Activated CD4-positive, alpha-beta memory T cell treated with anti-CD3 and anti-CD28 coated beads for 36 hours (primary cell): ENCODE measurements at places on chromosomes 4 and X. TPM values are rescaled to one million over a fixed set of nuclear protein-coding genes. Genes with fewer than 3 reads are reported as not detected.

KLF8 gene
- total RNA-seq = 4.4 TPM

BRS3 gene
- not detected for total RNA-seq

IL2 gene
- 164 TPM for total RNA-seq

TCEAL5 gene
- total RNA-seq = not detected

NUDT10 gene
- 1.1 TPM for total RNA-seq

CSN1S1 gene
- not detected for total RNA-seq

DNA sequence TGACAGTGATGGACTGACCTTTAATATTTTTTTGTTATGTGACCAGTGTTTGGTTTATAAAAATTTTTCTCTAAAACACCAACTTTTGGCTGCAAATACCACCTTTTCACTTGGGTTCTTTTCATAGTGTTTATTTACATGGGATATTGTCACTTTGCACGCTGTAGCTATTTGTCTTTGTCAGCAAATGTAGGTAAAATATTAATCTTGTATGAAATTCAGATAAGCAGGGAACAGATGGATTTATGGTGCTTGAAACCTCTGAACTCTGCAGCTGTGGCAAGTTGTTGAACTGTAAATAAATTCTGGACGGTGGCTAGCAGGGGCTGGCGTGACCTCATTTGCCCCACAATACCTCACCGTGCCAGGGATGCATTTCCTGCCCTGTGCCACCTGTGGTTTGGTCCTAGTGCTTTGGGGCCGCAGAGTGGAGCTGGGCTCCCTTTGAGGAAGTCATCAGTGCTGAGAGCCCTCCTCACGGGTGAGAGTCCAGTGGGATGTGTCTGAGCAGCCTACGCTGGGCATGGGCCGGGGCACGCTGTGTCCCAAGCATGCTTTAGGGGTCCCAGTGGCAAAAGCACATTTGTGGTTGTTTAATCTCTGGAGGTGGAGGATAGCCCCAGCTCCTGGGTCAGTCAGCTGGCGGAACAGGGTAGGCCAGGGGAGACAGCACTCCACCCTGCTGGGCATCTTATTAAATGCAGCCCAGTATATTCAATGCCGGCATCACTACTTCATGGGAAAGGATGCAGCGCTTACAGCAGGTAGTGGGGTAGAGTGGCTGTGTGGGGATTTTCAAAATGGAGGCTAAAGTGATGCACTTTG lies 108.6 kb downstream of the TBL1X start:
- no peaks in the 10 kb centered on the region for H3K27me3 ChIP-seq
- peaks cover 16% of the 10 kb centered on the region for H3K4me1 ChIP-seq
- no peaks in the 10 kb centered on the region for H3K36me3 ChIP-seq
- H3K4me3 ChIP-seq = no peak overlapping the region
- DNase-seq = no peak

DNA sequence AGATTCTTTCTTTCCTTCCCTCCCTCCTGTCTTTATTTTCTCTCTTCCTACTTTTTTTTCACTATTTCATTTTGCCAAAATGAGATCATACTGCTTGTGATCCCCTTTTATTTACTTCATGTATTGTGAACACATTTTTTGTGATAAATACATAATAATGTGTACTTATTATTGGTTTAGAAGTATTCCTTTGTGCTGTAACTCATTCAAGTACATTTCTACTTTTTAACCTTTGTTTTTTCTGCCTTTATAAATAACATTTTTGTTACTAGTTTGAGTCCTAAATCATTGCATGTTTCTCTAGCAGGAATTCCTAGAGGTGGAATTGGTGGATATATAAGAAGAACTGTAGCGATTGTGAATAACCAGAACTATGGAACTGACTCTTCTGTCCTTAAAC lies 214.5 kb upstream of the SFRP2 start:
- no peak overlapping the region for H3K27ac ChIP-seq
- no peak for DNase-seq
- H3K36me3 ChIP-seq = no peaks in the 10 kb centered on the region
- H3K4me3 ChIP-seq = no peak overlapping the region
- H3K27me3 ChIP-seq = peaks cover 3% of the 10 kb centered on the region

DNA sequence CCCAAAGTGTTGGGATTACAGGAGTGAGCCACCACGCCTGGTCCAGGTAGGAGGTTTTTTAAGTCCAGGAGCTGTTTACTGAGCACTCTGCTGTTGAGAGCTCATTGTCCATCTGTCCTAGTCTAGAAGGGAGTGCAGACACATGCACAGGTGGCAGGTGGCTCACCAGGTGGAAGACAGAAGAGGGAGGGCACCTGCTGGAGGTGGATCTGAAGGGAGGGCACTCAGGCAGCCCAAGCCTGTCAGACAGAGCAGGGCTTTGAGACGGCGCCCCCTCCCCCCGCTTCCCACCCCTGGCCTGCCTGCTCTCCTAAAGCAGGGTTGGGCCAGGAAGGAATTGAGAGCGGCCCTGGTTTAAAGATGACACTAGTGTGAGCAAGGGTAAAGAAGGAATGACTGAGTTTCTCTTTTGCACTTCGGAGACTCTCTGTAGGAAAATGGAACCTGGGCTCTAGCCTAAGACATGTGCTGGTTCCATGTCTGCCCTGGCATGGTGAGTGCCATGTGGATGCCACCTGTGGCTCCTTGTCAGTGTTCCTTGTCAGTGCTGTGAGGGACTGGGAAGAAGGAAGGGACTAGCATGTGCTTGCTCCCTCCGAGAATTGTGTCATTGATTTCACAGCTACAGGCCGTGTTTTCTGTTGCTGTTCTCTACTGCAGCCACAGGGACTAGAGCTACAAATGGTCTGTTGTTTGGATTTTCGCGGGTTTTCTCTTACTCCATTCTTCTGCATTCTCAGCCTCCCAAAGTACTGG lies 108.6 kb downstream of the TNIP2 start:
- H3K36me3 ChIP-seq = peaks cover 22% of the 10 kb centered on the region
- no peak overlapping the region for H3K27ac ChIP-seq
- H3K4me3 ChIP-seq = no peak overlapping the region
- peaks cover 13% of the 10 kb centered on the region for H3K4me1 ChIP-seq

- H3K4me3 ChIP-seq = no peak overlapping the region
- peaks cover 35% of the 10 kb centered on the region for H3K36me3 ChIP-seq
- H3K27me3 ChIP-seq = no peaks in the 10 kb centered on the region
- H3K4me1 ChIP-seq = peaks cover 8% of the 10 kb centered on the region
- H3K27ac ChIP-seq = peak overlapping the region; percentile 52
Observed at GRCh38 chr4:142088906-142089305, 452.5 kb downstream of the IL15 start.

DNA sequence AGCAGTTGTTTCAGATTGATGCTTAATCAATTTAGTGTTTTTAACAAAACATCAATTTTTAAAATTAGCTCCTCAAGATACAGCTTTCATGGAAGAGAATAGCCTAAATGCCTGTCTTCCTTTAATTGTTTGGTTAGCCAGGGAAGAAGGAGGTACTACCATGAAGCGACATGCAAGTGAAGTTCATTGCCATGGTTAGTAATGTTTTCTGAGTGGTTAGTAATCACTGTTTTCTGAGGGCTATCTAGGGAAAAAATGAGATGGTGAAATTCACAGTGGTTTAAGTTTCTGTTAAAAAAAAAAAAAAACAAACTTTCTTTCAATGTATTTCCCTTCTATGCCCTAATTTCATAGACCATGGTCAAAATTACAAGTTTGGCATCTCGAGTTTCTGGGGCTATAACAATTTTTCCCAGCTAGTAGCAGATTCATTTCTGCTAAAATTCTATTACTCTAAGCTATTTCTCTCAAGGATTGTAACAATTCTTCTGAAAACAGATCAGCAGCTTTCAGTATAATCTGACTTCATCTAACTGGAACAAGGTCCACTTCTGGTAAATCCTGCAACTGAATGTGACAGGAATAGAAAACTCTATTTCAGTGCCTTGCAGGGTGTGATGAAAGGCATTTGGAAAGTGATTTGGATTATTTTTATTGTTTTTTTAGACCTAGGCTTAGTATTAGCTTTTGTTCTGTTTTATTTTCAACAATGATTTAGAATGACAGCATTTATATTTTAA lies 157.0 kb downstream of the PCDH18 start:
- no peaks in the 10 kb centered on the region for H3K36me3 ChIP-seq
- no peaks in the 10 kb centered on the region for H3K27me3 ChIP-seq
- H3K4me1 ChIP-seq = no peaks in the 10 kb centered on the region
- DNase-seq = no peak
- H3K27ac ChIP-seq = no peak overlapping the region

- H3K4me3 ChIP-seq = no peak overlapping the region
- H3K27ac ChIP-seq = no peak overlapping the region
- H3K4me1 ChIP-seq = no peaks in the 10 kb centered on the region
- H3K36me3 ChIP-seq = no peaks in the 10 kb centered on the region
- DNase-seq = no peak
Observed at GRCh38 chr4:52560844-52561280, 98.2 kb downstream of the USP46 start.

DNA sequence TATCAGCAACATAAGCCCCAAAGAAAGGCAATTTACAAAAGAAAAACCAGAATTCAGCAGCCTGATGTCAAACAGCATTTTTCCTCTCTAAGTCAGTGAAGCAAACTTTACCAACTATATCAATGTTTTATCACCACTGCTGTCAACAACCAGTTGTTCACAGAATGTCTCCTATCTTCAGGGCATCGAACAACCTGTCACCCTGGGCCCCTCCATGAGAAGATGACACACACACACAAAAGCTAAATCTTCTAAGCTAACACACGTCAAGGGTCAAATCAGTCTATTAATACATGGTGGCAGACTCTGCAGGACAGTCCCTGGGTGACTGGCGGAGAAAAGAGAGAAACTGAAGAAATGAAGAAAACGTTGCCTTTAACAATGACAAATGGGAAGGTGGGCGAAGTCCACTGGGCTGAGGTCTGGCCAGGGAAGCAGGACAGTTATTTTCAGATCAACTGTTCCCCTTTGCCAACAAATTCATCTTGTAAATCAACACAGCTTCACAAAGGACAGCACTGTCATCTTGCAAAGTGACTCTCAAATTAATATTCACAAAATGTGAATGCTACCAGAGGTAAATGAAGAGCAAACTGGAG lies 13.0 kb downstream of the FAT1 start:
- no peaks in the 10 kb centered on the region for H3K36me3 ChIP-seq
- H3K4me3 ChIP-seq = no peak overlapping the region
- H3K27me3 ChIP-seq = no peaks in the 10 kb centered on the region
- DNase-seq = no peak
- no peak overlapping the region for H3K27ac ChIP-seq

GRCh38 chr4:86529436-86529835 lies 64.7 kb upstream of the PTPN13 start:
- no peak for DNase-seq
- H3K36me3 ChIP-seq = no peaks in the 10 kb centered on the region
- H3K4me1 ChIP-seq = peaks cover 3% of the 10 kb centered on the region
- no peak overlapping the region for H3K4me3 ChIP-seq

DNA sequence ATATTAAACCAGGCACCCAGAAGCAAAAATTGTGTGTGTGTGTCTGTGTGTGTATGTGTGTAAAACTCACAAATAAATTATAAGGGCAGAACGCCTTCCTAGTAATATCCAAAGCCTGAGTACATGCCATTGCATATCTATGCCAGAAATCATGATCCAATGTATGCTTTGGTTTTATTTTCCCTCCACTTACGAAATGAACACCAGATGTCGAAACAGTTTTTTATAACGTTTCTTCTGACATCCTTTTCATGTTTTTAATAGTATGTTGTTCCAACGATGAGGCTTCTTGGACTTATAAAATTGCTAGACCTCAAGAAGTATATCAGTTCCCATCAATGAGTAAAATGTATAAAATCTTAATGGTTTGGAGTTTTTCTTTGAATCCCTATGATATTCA lies 55.4 kb downstream of the KCNIP4 start:
- no peak overlapping the region for H3K4me3 ChIP-seq
- H3K36me3 ChIP-seq = no peaks in the 10 kb centered on the region
- no peak overlapping the region for H3K27ac ChIP-seq
- no peaks in the 10 kb centered on the region for H3K27me3 ChIP-seq
- H3K4me1 ChIP-seq = no peaks in the 10 kb centered on the region
- no peak for DNase-seq

DNA sequence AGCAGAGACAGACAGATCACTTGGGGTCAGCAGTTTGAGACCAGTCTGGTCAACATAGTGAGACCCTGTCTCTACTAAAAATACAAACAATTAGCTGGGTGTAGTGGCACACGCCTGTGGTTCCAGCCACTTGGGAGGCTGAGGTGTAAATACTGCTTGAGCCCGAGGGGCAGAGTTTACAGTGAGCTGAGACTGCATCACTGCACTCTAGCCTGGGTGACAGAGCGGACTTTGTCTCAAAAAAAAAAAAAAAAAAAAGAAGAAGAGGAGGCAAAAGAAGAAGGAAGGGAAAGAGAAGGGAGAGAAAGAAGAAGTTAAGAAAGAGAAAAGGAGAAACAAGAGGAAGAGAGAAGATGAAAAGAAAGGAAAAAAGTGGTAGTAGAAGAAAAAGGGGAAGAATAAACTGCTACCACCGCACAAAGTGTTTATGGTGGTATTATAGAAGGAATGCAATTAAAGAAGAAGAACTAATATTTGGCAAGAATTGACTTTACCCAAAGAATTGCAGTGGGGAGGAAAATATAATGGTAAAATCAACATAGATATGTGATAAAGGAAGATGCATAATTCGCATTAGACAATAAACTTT lies 19.6 kb upstream of the NSUN7 start:
- H3K27ac ChIP-seq = no peak overlapping the region
- H3K36me3 ChIP-seq = no peaks in the 10 kb centered on the region
- DNase-seq = no peak
- H3K27me3 ChIP-seq = peaks cover 12% of the 10 kb centered on the region

- H3K4me3 ChIP-seq = no peak overlapping the region
- H3K36me3 ChIP-seq = peaks cover 18% of the 10 kb centered on the region
- DNase-seq = no peak
- H3K27ac ChIP-seq = no peak overlapping the region
- H3K4me1 ChIP-seq = no peaks in the 10 kb centered on the region
Observed at GRCh38 chr4:123121241-123121907, 199.0 kb upstream of the NUDT6 start.

DNA sequence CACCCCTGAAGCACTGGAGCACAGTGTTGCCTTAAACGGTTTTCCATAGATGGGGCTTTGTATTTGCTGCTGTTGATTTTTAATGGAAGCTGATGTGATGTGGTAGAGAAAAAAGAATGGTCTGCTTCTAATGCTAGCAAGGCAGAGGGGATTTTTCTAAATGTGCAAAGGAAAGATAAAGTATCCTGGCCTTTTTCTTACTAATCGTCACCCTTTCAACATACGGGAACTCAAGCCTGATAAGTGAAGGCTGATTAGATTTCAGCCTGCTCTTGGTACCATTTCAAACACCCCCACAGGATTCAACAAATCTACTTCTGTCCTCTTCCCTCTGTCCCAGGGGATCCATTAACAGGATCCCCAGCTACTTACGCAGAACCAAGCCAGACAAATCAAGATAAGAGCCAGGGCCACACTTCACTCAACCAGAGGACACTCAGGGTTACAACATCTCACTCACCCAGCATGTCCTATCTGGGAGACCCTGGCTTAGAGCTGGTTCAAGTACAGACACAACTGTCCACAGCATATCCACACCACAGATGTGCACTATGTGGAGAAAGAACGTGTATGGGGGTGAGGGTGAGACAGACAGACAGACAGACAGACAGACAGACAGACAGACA lies 180.0 kb downstream of the SH3KBP1 start:
- H3K27ac ChIP-seq = no peak overlapping the region
- no peak for DNase-seq
- no peaks in the 10 kb centered on the region for H3K27me3 ChIP-seq
- H3K4me1 ChIP-seq = peaks cover 63% of the 10 kb centered on the region
- H3K36me3 ChIP-seq = peaks cover 2% of the 10 kb centered on the region

GRCh38 chr4:39042366-39042765 lies 10.2 kb upstream of the TMEM156 start:
- no peak for DNase-seq
- peaks cover 6% of the 10 kb centered on the region for H3K36me3 ChIP-seq
- H3K4me1 ChIP-seq = peaks cover 39% of the 10 kb centered on the region
- H3K27me3 ChIP-seq = no peaks in the 10 kb centered on the region
- no peak overlapping the region for H3K27ac ChIP-seq
- no peak overlapping the region for H3K4me3 ChIP-seq

- no peak for DNase-seq
- no peak overlapping the region for H3K4me3 ChIP-seq
- no peaks in the 10 kb centered on the region for H3K27me3 ChIP-seq
- no peaks in the 10 kb centered on the region for H3K36me3 ChIP-seq
Observed at GRCh38 chrX:47316276-47317025, 53.9 kb upstream of the ZNF157 start.
